ENCODE measurements at places on chromosomes 4 and X. TPM values are rescaled to one million over a fixed set of nuclear protein-coding genes. Genes with fewer than 3 reads are reported as not detected.

GRCh38 chr4:12911750-12912358, 572.3 kb downstream of the RAB28 start:
- no peaks in the 10 kb centered on the region for H3K4me1 ChIP-seq
- no peak overlapping the region for H3K27ac ChIP-seq
- no peaks in the 10 kb centered on the region for H3K36me3 ChIP-seq
- H3K27me3 ChIP-seq: no peaks in the 10 kb centered on the region
- no peak for DNase-seq
- H3K4me3 ChIP-seq: no peak overlapping the region

GRCh38 chr4:5710961-5711478, at the start of gene EVC:
EVC (plus strand) TSS chr4:5711201; CDS start chr4:5711381, 180 bp downstream.
- no peak within 1 kb of the TSS for H3K27ac ChIP-seq
- H3K4me3 ChIP-seq: no peak within 1 kb of the TSS
- H3K36me3 ChIP-seq: no peaks in the 10 kb centered on the region
- no peaks in the 10 kb centered on the region for H3K4me1 ChIP-seq

DNA sequence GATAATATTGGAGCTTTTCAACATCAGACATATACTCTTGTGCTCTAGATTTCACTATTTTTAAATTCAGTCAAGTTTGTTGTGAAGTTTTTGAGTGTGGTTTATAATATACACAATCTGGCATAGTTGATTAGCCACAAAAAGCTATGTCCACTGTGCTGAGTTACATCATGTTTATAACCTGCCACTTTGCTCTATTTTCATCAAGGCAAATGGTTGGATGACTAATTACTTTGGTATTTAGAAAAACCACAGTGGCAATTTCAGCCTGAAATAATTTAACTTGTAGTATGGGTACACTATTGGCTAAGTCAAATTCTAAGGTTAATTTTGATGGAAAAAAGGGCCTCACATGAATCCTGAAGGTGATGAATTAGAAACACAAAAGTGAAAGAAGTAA, 262.6 kb downstream of the C4orf33 start:
- peaks cover 27% of the 10 kb centered on the region for H3K4me1 ChIP-seq
- no peak for DNase-seq
- no peaks in the 10 kb centered on the region for H3K36me3 ChIP-seq
- H3K4me3 ChIP-seq: no peak overlapping the region

DNA sequence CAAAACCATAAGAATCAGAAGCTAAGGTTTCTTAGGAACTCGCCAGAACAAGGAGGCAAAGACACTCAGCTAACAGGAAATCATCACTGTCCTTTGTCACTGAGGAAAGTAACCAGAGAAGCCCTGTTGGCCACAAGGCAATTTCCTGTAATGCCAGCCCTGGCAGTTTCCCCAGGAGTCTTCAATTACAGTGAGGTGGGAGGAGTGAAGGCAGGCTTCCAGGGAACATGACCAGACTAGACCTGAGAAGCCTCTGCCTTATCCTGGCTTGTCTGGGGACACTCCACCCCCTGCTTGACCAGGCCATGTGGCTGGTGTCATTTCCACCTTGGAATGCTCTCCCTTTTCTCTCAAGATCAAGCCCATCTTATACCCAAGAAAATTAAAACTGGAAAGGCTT, 125.3 kb downstream of the COL4A6 start:
- peaks cover 18% of the 10 kb centered on the region for H3K4me1 ChIP-seq
- H3K36me3 ChIP-seq: no peaks in the 10 kb centered on the region
- H3K27ac ChIP-seq: no peak overlapping the region

TEX13C gene
- total RNA-seq: not detected

DNA sequence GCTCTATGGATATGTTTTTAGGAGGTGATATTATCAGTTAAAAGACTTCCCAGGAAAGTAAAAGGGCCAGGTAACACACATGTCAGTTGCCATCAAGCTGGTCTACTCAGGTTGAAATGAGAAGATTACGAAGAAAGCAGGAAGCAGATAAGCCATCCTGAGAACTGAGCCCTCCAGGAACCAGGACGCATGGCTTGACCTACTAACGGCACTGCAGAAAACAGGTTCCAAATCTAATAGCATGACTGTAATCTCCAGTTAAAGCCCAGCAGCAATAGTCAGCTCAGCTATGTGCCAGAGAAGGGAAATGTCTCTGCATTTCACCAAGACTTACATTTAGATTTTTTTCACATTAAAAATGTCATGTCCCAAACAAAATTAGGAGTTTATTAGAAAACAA, 77.9 kb downstream of the APBB2 start:
- no peak for DNase-seq
- no peaks in the 10 kb centered on the region for H3K36me3 ChIP-seq
- H3K4me3 ChIP-seq: no peak overlapping the region
- H3K27me3 ChIP-seq: no peaks in the 10 kb centered on the region

MTHFD2L gene
- total RNA-seq: 21.8 TPM

Measured in Calu3 (cell line).